Naive thymus-derived CD4-positive, alpha-beta T cell (primary cell): ENCODE measurements at places on chromosomes 7 and 10. TPM values are rescaled to one million over a fixed set of nuclear protein-coding genes. Genes with fewer than 3 reads are reported as not detected.

The SPDYE1 gene
- 0.19 TPM for total RNA-seq

The NPC1L1 gene
- 0.11 TPM for total RNA-seq

The DOCK4 gene
- 2.0 TPM for total RNA-seq

The ADAMTS14 gene
- 0.10 TPM in 2 replicates for total RNA-seq

The PNLIPRP1 gene
- total RNA-seq, result not detected
